ENCODE measurements at places on chromosomes 2 and 18.

- no peak for DNase-seq
Measured at GRCh38 chr2:54456612-54457322, 640 bp downstream of the SPTBN1 start.

DNA sequence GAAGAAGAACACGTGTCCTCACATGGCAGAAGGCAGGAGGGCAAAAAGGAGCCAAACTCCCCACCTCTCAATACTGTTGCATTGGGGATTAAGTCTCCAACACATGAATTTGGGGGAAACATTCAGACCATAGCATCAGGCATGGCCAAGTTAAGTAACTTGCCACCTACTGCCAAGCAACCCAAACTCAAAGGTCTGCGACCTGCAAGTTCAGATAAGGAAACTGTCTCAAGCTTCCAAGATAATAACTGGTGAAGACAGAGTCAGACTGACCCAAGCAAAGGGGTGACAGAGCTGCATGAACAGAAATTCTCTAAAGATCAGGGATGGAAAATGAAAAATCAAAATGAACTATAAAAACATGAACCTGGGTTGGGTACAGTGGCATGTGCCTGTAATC is 188.7 kb upstream of the SIX3 start:
- no peak for DNase-seq

GRCh38 chr2:62187246-62187645 is 8.7 kb upstream of the B3GNT2 start:
- DNase-seq, result no peak

- no peak for DNase-seq
Measured at GRCh38 chr2:190858817-190859216, 21.8 kb upstream of the GLS start.
